NCI-H1048 (cell line): ENCODE measurements at places on chromosomes 12 and 14.

GRCh38 chr12:48828293-48828692 lies 10.0 kb downstream of the CACNB3 start:
- DNase-seq: no peak

GRCh38 chr14:39366460-39367386 lies 65.5 kb downstream of the FBXO33 start:
- no peak for DNase-seq

DNA sequence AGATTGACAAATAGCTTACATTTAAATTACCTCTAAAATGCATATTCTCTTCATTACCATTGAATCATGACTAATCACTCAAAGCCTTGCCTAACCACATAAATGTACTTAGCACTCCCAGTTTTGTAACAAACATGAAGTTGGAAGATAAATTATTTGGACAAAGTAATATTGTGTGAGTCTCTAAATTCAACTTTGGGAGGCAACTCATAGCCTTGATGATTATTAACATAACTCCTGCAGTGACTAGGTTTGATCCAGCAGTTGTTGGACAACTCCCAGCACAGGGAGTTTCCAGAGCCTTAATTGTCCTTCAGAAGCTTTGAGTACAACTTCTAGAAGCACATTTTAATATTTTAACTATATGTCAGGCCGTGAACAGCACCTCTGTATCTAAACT lies 153.4 kb upstream of the PDZRN4 start:
- no peak for DNase-seq

DNA sequence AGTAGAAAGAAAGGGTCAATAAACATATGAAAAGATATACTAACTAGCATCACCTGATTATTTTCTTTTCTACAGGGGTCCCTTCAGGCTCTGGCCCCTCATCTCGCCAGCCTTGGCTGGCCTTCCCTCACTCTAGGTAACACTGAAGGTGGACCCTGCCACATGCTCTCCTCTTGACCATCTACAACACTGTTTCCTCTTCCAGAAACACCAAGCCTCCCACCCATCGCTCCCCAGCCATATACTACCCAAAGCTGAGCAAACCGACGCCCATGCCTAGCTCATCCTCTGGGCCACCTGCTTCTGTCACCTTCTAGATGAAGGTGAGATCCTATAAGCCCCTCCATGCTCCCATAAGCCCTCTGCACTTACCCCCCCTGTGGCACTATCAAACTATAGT lies 14.8 kb downstream of the ANAPC5 start:
- DNase-seq: no peak

DNA sequence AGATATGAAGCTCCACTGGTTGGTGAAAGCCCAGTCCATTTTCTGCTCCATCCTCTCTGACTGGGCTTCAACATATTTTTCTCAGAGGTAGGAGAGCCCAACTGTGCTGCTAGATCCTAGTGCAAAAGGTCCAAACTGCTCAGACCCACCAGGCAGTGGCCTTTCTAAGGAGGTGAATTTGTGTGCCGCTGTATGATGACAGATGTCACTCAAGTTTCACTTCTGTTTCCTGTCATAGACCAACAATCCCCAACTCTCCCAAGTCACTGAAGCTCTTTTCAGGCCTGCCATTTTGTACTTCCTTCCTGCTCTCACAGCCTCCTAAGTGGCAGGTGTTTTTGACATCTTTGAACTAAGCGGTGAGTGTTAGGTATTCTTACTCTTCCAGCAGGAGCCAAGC lies 16.4 kb upstream of the RNASE4 start:
- no peak for DNase-seq

DNA sequence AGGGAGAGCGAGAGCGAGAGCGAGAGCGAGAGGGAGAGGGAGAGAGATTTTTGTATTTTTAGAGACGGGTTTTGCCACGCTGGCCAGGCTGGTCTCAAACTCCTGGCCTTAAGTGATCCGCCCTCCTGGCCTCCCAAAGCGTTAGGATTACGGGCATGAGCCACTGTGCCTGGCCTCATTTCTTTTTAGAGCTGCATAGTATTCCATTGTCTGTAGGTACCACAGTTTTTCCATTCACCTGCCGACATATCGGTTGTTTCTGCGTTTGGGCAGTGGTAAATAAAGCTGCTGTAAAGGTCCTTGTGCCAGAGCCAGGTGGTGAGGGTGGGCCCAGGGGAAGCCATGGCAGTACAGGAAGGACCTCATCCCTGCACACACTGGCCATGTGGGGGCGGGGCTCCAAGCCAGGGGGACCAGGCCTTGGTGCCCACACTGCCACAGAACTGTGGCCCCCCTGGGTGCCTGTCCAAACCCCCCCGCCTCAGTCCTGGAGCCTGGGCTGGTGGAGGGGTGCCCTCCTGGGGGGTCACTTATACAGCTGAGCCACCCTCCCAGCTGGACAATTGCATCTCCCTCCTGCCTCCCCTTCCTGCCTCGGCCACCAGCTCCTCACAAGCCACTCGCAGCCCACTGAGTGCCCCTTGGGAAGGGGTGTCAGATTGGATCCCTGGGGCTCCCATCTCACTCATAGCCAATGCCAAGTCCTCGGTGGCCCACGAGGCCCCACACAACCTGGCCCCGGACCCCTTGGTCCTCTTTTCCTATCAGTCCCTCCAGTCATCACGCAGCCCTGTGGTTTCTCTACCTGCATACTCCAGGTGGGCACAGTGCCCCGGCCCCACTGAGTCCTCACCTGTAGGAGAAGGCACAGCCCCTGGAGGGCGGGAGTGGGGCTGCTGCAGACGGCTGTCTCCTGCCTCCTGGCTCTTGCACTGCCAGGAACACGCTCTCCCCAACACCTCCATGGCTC lies 1.7 kb upstream of the PUS1 start:
- no peak for DNase-seq

- DNase-seq: no peak
Observed at GRCh38 chr14:65001723-65002122, 15.0 kb downstream of the FNTB start.
